ENCODE measurements at places on chromosomes 5 and 9. TPM values are rescaled to one million over a fixed set of nuclear protein-coding genes. Genes with fewer than 3 reads are reported as not detected.

Gene OR1J2
- not detected for total RNA-seq

GRCh38 chr5:150565868-150566267, 57.9 kb downstream of the NDST1 start:
- no peaks in the 10 kb centered on the region for H3K27me3 ChIP-seq
- no peaks in the 10 kb centered on the region for H3K4me1 ChIP-seq
- no peaks in the 10 kb centered on the region for H3K36me3 ChIP-seq
- no peak overlapping the region for H3K4me3 ChIP-seq
- no peak overlapping the region for H3K27ac ChIP-seq

Gene FYB1
- 4.6 TPM for total RNA-seq

Gene IFNB1
- total RNA-seq = not detected

GRCh38 chr9:98536542-98537173, 172.1 kb downstream of the GABBR2 start:
- H3K27ac ChIP-seq = no peak overlapping the region
- H3K4me1 ChIP-seq = peaks cover 30% of the 10 kb centered on the region
- peaks cover 5% of the 10 kb centered on the region for H3K36me3 ChIP-seq
- no peak overlapping the region for H3K4me3 ChIP-seq

Gene PRRX2
- total RNA-seq = 14.8 TPM

GRCh38 chr5:97067296-97067850, 75.0 kb downstream of the LIX1 start:
- no peaks in the 10 kb centered on the region for H3K27me3 ChIP-seq
- H3K36me3 ChIP-seq = no peaks in the 10 kb centered on the region
- no peaks in the 10 kb centered on the region for H3K4me1 ChIP-seq
- H3K4me3 ChIP-seq = no peak overlapping the region
- DNase-seq = no peak

Gene CFAP77
- total RNA-seq = 3.3 TPM

Gene LECT2
- total RNA-seq = not detected
